ENCODE measurements at places on chromosomes 7 and 10.

DNA sequence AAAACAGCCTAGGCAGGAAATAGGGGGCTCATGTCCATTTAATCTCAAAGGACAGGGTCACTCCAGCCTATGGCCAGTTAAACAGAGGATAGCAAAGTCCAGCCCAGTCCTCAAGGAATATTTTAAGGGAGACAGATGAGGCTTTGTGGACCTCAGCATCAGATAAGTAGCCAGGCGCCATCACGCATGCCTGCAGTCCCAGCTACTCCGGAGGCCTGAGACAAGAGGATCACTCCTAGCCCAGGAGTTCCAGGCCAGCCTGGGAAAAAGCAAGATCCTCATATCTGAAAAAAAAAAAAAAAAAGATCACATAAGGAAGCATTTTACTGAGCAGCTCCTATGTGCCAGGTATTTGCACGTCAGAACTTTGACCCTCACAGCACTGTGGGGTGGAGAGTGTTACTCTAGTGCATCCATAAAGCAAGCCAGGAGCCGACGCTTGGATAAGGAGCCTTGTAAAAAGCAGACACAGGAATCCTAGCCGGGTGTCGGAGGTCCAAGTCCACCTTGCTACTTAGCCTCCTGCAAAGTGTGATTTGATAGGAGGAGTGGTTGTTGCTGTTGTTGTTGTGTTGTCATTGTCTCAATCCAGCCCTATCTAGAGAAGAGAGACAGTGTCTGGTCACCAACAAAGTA, 61.8 kb upstream of the DOCK1 start:
- no peak for DNase-seq

- DNase-seq: no peak
Observed at GRCh38 chr7:32507414-32507813, 12.1 kb downstream of the AVL9 start.

GRCh38 chr7:159105832-159106811, 38.5 kb downstream of the VIPR2 start:
- no peak for DNase-seq

GRCh38 chr10:110349831-110350230, 45.1 kb upstream of the SMNDC1 start:
- DNase-seq: no peak

DNA sequence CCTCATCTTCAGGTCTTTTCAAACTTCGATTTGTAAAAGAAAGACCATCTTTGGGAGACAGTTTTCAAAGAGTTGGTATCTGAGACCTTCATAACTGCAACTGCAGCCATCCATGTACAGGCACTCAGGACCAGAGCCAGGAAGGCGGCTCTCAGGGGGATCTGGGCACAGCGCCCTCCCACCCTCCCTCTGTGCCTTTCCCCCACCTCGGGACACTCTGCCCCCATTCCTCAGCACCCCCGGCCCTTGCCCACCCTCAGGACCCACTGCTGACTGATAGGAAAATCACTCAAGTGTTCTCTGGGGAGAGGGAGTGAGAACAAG, 143.6 kb downstream of the CUBN start:
- DNase-seq: no peak

GRCh38 chr10:100019787-100020141, 10.0 kb upstream of the DNMBP start:
- no peak for DNase-seq

GRCh38 chr10:23075672-23076071, 19.7 kb upstream of the MSRB2 start:
- no peak for DNase-seq

GRCh38 chr7:18414885-18415284, 80.7 kb upstream of the HDAC9 start:
- DNase-seq: no peak

- no peak for DNase-seq
Observed at GRCh38 chr7:50560865-50561351, 4.3 kb downstream of the DDC start.

GRCh38 chr7:24896031-24896501, 83.9 kb downstream of the OSBPL3 start:
- no peak for DNase-seq

- no peak for DNase-seq
Observed at GRCh38 chr7:107007892-107008287, 36.6 kb upstream of the PRKAR2B start.

- no peak for DNase-seq
Observed at GRCh38 chr10:129660569-129660968, 193.5 kb downstream of the MGMT start.

DNA sequence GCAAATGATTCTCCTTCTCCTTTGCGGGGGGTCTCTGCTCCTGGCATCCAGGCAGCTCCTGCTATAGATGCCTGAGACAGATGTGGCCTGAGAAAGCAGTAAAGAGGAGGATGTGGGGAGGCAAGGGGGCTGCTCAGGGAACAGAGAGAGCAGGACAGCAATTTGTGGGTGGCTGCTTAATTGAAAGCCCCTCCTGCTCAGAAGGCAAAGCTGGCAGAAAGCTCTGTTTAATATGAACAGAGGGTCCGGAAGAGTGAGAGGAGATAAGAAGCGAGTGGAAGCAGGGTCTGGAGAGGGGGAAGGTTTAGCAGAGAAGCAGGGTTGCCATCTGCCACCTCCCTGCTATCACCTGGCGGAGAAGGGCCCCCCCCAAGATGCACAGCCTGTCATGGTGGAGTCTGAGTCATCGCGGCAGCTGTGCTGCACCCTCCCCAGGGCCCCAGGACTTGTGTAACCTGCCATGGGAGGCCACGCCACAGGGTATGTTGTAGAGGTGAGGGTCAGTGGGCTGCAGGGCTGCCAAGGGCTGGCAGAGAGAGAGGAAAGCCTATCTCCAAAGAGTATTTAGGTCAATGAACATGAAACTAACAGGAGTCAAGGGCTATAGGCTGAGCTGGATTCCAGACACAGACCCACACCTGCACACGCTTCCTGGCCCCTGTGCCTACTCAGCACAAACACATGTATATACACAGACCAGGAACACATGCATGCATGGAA, 1109.8 kb upstream of the AUTS2 start:
- no peak for DNase-seq

DNA sequence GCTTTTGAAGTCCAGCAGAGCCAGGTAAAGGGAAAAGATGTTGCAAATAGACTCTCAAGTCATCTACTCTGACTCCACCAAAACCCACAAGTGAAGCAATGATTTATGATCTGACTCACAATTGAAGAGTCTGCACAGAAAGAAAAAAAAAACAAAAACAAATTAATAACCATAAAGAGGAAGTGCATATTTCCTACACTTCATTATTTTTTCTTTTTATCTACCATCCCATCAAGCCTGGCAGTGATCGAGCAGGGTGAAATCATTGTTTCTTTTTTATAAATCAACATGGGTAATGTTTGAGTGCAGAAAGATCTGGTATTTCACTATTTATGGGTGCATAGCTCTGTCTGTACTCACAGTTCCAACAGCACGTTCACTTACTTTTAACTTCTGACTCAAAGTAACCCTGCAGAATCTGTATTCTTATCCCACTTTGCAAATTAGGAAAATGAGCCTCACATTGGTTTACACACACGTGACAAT, 829.0 kb downstream of the TNS3 start:
- no peak for DNase-seq

GRCh38 chr7:3575753-3576531, 274.9 kb downstream of the SDK1 start:
- no peak for DNase-seq

DNA sequence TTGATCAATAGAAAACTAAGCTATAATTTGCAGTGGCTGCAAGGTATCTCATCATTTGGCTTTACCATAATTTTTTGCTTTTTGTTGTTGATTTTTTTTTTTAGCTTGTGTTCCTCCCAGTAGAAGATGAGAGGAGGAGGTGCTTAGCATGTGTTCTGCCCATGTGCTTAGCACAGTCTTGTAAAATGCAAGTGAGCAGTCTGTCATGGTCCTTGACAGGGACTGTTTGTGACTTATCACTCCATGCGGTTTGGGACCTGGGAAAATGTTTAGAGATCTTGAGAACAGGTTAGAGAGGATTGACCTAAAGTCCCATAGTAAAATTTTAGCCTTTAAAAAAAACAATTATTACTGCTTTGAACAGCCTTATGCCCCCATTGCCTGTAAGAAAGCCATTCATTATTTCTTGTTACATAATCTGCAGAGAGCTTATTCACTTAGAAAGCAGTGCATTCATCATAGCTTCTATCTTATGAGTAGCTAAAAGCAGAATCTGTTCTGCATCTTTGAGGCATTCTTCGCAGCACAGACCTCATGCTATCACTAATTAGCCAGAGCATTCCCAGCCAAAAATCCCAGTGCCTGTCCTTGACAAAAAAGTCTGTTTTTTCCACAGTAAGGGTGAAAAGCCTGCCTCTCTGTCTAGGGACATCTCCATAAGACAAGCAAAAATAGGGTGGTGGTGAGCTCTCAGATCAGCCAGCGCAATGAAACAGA, 748.7 kb upstream of the GALNT17 start:
- DNase-seq: no peak

GRCh38 chr7:51256209-51256781, 60.3 kb downstream of the COBL start:
- DNase-seq: no peak

- DNase-seq: no peak
Observed at GRCh38 chr7:17485904-17486303, 187.5 kb downstream of the AHR start.

- DNase-seq: no peak
Observed at GRCh38 chr10:129418496-129419225, 48.4 kb upstream of the MGMT start.

Data from stimulated activated CD8-positive, alpha-beta memory T cell treated with anti-CD3 and anti-CD28 coated beads, Interleukin-4, amount 100 ng/mL, for 24 hours (primary cell).